ENCODE measurements at places on chromosomes 5 and 9.

DNA sequence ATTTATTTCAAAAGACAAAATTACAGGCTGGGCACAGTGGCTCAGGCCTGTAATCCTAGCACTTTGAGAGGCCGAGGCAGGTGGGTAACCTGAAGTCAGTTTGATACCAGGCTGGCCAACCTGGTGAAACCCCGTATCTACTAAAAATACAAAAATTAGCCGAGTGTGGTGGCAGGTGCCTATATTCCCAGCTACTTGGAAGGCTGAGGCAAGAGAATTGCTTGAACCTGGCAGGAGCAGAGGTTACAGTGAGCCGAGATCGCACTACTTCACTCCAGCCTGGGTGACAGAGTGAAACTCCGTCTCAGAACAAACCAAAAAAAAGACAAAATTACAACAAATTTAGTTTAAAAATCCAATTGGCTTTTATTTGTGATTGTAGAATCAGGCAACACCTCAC is 14.3 kb upstream of the SLC30A5 start:
- no peak for DNase-seq

GRCh38 chr5:120139039-120139438 is 325.1 kb upstream of the PRR16 start:
- peak; percentile 94 for DNase-seq

- DNase-seq: no peak
Observed at GRCh38 chr9:95585824-95586223, 69.1 kb upstream of the PTCH1 start.

GRCh38 chr5:172616730-172617129 is 24.3 kb upstream of the NEURL1B start:
- DNase-seq: no peak

- no peak for DNase-seq
Observed at GRCh38 chr5:11902201-11902619, 2.0 kb downstream of the CTNND2 start.

Data from mammary epithelial cell (primary cell).